Suprapubic skin (tissue), 4 donors: ENCODE measurements at places on chromosomes 5 and 9. TPM values are rescaled to one million over a fixed set of nuclear protein-coding genes. Genes with fewer than 3 reads are reported as not detected.

Gene C9orf50
- total RNA-seq, result not detected

Gene PHF24
- 1.4 TPM for total RNA-seq

Gene SPINK4
- total RNA-seq, result not detected

Gene CYSRT1
- 44.8 TPM for total RNA-seq

Gene NEK6
- total RNA-seq, result 17.5 TPM

Gene RELL2
- 4.1 TPM for total RNA-seq

Gene GZMA
- not detected for total RNA-seq

Gene GBGT1
- total RNA-seq, result 14.6 TPM

Gene TUSC1
- total RNA-seq, result 24.5 TPM

Gene ZNG1E
- total RNA-seq, result 36.1 TPM

Gene COL23A1
- 4.4 TPM for total RNA-seq

Gene CDH9
- total RNA-seq, result not detected

Gene PKD2L2
- total RNA-seq, result not detected

Gene GRM6
- total RNA-seq, result not detected

Gene NUTM2F
- total RNA-seq, result not detected

Gene SPATA31D4
- not detected for total RNA-seq

Gene TAF11L9
- total RNA-seq, result not detected

Gene EPB41L4A
- total RNA-seq, result 31.9 TPM

Gene CXCL14
- total RNA-seq, result 380 TPM

Gene CTXN3
- total RNA-seq, result not detected

Gene PFN3
- not detected for total RNA-seq

Gene PCDHA4
- 0.21 TPM for total RNA-seq

Gene ALG2
- 30.0 TPM for total RNA-seq

Gene PCDH12
- 2.0 TPM for total RNA-seq

Gene CYLC2
- total RNA-seq, result not detected

Gene SOX30
- total RNA-seq, result not detected

Gene FAT2
- total RNA-seq, result 205 TPM

Gene ZNF474
- total RNA-seq, result 2.0 TPM

Gene DOCK2
- 3.9 TPM for total RNA-seq

Gene ADRA1B
- 0.64 TPM for total RNA-seq

Gene PHAX
- total RNA-seq, result 21.8 TPM

Gene C5orf34
- 0.64 TPM for total RNA-seq

Gene NRG2
- total RNA-seq, result 5.7 TPM

Gene SRD5A1
- total RNA-seq, result 62.7 TPM

Gene SLC25A48
- 1.7 TPM for total RNA-seq

Gene FYB1
- 1.5 TPM for total RNA-seq

Gene SLC28A3
- total RNA-seq, result 10.7 TPM
